ENCODE measurements at places on chromosomes 7 and 10.

DNA sequence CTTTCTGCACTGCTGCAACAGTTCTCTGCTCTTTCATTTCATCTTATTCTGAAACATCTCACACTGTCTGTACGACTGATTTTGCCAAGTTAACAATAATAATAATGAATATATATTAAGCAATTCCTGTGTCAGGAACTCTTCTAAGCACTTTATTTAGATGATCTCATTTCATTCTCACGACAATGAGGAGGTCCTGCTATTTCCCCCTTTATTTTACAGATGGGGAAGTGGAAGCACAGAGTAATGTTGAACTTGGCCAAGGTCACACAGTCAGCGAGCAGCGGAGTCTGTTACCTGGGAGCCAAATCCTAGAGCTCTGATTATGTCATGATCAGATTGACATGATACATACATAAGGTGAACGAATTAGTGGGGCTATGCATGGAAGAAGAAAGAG, 5.8 kb downstream of the MRC1 start:
- no peak for DNase-seq

DNA sequence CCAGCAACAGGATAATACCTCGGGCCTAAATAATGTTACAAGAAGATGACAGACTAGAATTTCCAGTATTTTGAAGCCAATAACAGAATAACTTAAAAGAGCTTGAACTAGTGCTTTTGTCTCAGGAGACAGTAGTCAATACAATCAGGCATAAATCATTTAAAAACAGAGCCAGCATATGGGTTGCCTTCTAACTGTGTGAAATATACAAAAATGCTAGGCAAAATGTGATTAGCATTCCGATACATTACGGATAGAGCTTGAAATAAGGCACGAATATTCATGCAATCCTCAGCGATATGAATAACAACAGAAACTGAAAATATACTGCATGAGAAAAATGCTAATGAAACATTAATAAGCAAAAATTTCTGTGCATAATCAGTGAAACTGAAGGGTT, 18.3 kb upstream of the PRKAR2B start:
- no peak for DNase-seq

GRCh38 chr10:91479583-91479982, 69.4 kb downstream of the HECTD2 start:
- no peak for DNase-seq

- no peak for DNase-seq
Measured at GRCh38 chr7:46230990-46231305, 309.9 kb upstream of the IGFBP3 start.
